ENCODE measurements at places on chromosomes 1 and 21. TPM values are rescaled to one million over a fixed set of nuclear protein-coding genes. Genes with fewer than 3 reads are reported as not detected.

DNA sequence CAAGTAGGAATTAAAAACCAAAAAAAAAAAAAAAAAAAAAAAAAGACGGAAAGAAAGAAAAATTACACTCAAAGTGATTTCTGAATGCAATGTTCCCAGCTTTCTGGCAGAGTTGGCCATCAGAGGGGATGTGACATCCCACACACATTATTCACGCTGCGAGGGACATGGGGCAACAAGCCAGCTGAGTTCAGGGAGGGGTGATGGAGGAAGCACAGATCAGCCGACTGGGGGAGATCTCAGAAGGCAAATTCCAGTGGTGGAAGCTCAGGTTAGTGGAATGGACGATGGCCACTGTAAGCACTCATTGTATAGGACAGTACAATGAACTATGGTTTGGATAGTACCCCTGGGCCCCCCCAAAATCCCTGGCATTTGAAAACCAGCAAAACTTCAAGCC is 311.9 kb downstream of the PCP4 start:
- H3K27ac ChIP-seq = no peak overlapping the region
- no peaks in the 10 kb centered on the region for H3K36me3 ChIP-seq
- H3K27me3 ChIP-seq = no peaks in the 10 kb centered on the region
- no peak for DNase-seq
- no peak overlapping the region for H3K4me3 ChIP-seq

GRCh38 chr21:16633831-16634459 is 878.9 kb upstream of the CXADR start:
- H3K4me1 ChIP-seq = no peaks in the 10 kb centered on the region
- peak; percentile 39 for DNase-seq
- no peak overlapping the region for H3K27ac ChIP-seq
- H3K27me3 ChIP-seq = no peaks in the 10 kb centered on the region
- no peaks in the 10 kb centered on the region for H3K36me3 ChIP-seq
- H3K4me3 ChIP-seq = no peak overlapping the region

DNA sequence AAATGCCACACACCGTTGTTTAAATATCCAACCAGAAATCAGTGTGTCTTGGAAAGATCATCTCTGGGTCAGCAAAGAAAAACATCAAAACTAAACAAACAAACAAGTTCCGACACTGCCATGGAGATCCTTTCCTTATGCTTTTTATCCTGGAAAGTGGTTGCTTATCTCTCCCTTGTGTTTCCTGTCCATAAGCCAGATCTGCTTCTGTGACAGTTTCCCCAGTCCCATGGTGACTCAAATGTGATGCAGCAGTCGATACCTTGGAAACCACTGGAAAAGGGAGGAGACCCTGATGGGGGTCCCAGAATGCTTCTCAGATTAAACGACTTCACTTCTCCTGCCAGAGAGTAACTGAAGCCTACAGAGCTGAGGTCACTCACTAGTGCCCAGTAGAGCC is 94.7 kb downstream of the DMRTA2 start:
- H3K4me3 ChIP-seq = no peak overlapping the region
- H3K27me3 ChIP-seq = no peaks in the 10 kb centered on the region
- H3K36me3 ChIP-seq = no peaks in the 10 kb centered on the region
- peaks cover 4% of the 10 kb centered on the region for H3K4me1 ChIP-seq

DNA sequence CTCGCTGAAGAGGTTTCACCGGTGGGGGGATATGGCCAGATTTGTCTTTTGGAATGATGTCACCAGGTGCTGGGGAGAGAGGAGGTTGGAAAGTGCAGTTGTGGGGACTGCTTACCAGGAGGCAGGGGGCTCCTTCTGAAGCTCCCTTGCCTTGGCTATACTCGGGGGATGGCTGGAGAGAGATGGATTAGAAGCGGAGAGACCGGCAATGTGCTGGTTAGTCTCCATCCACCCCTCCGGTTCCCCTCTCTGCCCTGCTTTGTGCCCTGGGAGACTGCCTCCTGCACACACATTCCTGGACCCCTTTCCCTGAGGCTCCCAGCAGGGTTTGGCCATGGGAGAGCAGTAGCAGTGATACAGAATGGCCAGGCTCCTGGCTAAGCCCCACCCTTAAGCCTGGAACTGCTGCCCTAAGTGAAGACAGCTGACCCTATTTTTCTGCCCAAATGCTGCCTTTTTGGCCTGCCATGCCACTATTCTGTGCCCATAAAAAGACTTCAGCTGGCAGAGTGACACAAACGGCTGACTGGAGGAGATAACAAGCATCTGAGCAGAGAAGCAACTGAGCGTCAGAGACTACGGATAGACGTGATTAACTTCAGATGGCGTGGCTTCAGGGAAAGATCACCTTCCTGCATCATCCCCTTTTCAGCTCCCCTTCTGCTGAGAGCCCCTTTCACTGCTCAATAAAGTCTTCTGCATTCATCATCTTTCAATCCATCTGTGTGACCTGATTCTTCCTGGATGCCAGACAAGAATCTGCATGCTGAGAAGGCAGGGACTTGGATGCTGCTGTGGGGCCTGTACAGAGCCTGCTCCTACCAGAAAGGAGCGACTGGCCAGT is 14.5 kb upstream of the VPS13D start:
- H3K36me3 ChIP-seq = no peaks in the 10 kb centered on the region
- H3K27me3 ChIP-seq = peaks cover 13% of the 10 kb centered on the region
- DNase-seq = no peak
- no peak overlapping the region for H3K27ac ChIP-seq

GRCh38 chr1:29683472-29683871 is 447.1 kb downstream of the PTPRU start:
- no peak overlapping the region for H3K27ac ChIP-seq
- H3K4me3 ChIP-seq = no peak overlapping the region
- no peaks in the 10 kb centered on the region for H3K27me3 ChIP-seq

- no peak overlapping the region for H3K27ac ChIP-seq
- no peaks in the 10 kb centered on the region for H3K27me3 ChIP-seq
- H3K4me3 ChIP-seq = no peak overlapping the region
- H3K4me1 ChIP-seq = peaks cover 2% of the 10 kb centered on the region
These were observed 47.7 kb downstream of the ETS2 start for GRCh38 chr21:38853421-38853919.

The PARP1 gene
- 78.4 TPM for total RNA-seq
